ENCODE measurements at places on chromosomes 3 and 15.
A peak's percentile ranks its signal among the peaks of the same experiment; 100 is the strongest.

DNA sequence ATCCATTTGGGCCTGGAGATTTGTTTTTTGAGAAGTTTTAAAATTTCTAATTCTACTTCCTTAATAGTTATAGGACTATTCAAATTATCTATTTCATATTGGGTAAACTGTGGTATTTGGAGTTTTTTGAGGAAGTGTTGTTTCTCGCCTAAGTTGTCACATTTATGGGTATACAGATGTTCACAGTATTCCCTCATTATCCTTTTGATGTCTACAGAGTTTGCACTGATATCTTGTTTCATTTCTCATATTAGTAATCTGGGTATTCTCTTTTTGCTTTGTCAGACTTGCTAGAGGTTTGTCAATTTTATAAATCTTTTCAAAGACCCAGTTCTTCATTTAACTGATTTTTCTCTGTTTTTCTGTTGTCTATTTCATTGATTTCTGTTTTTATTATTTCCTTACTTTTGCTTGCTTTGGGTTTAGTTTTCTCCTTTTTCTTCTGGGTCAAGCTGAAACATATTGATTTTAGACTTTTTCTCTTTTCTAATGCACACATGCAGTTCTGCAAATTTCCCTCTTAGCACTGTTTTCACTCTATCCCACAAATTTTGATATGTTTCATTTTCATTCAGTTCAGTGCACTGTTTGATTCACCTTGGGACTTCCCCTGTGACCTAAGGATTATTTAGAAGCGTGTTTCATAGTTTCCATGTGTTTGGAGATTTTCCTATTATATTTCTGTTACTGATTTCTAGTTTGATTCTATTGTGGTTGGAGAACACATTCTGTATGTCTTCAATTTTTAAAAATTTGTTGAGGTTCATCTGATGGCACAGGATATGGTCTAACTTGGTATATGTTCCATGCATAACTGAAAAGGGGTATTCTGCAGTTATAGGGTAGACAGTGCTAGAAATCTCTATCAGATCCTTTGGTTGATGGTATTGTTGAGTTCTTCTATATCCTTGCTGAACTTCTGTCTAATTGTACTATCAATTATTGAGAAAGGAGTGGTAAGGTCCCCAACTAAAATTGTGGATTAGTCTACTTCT, 79.6 kb downstream of the SUMF1 start:
- no peak for DNase-seq

DNA sequence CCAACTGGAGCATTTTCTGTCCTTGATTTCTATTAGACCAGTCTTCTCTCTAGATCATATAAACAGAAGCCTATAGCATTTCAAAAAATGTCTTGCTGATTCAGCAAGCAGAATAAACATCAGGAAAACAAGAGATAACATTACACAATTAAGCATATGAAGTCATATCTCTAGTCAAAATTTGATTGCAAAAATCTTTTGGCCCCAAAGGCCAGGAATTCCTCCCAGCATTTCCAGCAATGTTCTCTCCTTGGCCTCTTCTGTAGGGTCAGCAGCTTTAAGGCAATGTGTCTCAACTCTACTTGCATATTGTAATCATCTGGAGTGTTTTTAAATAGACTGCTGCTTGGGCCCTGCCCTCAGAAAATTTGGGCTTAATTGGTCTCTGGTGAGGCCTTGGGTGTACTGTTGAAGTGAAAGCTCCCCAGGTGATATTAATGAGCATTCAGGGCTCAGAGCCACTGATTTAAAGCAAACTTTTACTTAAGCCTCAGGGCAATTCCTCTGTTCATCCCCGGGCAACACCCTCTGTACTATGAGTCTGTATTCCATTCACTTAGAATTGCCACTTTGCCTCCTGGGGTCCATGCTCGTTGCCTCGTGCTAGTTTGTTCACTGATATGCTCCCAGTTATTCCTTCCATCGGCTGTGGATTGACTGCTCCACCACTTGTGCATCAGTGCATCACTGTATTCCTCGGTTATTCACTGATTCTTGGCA, 1072.6 kb downstream of the ROBO2 start:
- no peak for DNase-seq

GRCh38 chr15:99731336-99732123, 1.7 kb downstream of the LYSMD4 start:
- no peak for DNase-seq

GRCh38 chr3:128075522-128076482, 23.6 kb downstream of the SEC61A1 start:
- peak; percentile 82 for DNase-seq

DNA sequence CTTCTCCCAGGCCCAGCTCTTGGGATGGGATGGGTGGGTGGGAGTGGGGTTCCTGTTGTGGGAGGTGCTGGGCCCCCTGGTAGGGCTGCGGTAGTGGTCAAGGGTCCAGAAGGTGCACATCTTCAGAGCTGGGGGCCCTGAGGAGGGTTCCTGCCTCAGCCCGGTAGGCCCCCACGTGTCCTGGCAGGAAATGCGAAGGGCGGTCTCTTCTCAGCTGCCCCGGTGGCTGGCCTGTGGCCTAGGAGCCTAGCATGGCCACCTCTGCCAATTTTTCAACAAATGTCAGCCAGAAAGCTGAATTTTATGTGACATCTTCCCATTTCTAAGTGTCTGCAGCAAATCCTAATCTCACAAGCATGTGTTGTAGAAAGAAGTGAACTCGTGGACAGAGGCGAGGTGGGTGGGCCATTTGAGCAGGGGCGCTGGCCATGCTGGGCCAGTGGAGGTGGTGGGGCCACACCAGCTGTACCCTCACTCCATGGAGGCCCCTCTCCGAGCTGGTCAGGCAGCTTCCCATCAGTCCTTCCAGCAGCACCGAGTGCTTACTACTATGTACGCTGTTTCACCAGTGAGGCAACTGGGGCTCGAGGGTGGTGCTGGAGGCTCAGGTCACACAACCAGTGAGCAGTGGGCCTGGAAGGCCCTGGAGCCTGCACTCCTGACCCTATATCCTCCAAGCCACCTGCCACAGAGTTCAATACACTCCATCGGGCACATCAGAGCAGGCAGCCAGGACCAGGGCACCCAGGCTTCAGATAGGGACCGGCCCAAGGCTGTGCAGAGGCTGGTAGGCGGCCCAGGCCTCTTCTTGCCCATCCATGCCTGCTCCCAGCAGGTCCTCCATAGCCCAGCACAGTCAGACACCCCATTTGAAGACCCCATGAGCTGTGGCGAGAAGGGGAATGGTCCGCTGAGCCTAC, 23.2 kb downstream of the FBLN2 start:
- no peak for DNase-seq

- DNase-seq = no peak
These were observed 775.8 kb downstream of the ZNF385D start for GRCh38 chr3:20975188-20975651.

GRCh38 chr3:73492186-73492585, 132.6 kb downstream of the PDZRN3 start:
- no peak for DNase-seq
